Activated CD4-positive, alpha-beta T cell treated with anti-CD3 and anti-CD28 coated beads for 24 hours (primary cell): ENCODE measurements at places on chromosomes 3 and 15.

GRCh38 chr15:28943146-28943545 is 57.4 kb downstream of the APBA2 start:
- DNase-seq = no peak

DNA sequence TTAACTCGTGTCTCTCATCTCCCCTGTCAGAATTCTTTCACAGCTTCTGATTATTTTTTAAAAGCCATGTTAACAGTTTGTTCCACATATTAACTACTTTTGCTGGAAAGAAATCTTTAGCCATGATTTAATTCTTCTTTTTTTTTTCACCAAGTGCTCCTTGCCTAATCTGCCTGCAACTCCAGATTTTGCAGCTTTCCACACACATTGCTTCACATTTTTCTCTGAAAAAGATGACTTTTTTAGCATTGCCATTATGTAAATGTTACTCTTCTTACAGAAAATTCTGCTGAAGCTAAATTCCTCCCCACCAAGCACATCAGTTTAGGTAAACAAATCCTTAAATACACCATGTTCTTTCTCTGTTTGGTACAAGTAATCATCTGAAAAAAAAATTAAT is 23.4 kb upstream of the PPARG start:
- no peak for DNase-seq

- no peak for DNase-seq
These were observed 913 bp downstream of the FAM174B start for GRCh38 chr15:92654662-92655061.

GRCh38 chr3:48628277-48629017 is 6.8 kb downstream of the SLC26A6 start:
- no peak for DNase-seq

GRCh38 chr3:124845406-124845805 is 41.8 kb downstream of the ITGB5 start:
- DNase-seq = no peak

GRCh38 chr3:11606090-11606784 is 37.5 kb downstream of the VGLL4 start:
- no peak for DNase-seq

DNA sequence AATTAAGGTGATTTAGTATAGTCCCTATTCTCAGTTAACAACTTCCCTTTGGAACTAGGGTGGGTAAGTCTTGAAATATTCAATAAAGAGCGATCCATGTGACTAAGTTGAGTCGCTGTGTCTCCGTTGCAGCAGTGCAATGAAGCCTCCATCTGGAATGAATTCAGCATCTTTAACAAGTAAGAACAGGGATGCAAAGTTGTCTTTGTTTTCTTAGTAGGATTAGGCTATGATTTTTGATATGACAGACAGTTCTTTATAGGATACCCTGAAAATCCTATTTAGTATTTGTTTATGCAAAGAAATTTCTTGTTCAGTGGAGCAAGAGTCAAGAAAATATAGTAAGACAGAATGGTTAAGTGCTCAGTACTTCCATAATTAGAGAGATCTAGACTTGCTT is 52.7 kb downstream of the RBMS3 start:
- no peak for DNase-seq

GRCh38 chr15:45777781-45778180 is 143.0 kb downstream of the SQOR start:
- DNase-seq = no peak

DNA sequence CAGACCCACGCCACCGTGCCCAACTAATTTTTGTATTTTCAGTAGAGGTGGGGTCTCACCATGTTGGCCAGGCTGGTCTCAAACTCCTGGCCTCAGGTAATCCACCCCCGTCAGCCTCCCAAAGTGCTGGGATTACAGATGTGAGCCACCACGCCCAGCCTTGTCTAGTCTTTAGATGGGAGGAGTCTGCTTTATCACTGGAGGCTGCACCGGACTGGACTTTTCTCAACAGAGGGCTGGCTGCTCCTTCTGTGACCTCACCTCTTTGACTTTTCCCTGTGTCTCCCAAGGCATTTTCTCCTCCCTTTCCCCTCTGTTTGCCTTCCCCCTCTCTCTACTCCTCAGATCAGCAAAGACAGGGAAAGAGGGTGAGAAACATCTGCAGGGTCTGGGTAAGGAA is 28.5 kb downstream of the SLCO2A1 start:
- no peak for DNase-seq

DNA sequence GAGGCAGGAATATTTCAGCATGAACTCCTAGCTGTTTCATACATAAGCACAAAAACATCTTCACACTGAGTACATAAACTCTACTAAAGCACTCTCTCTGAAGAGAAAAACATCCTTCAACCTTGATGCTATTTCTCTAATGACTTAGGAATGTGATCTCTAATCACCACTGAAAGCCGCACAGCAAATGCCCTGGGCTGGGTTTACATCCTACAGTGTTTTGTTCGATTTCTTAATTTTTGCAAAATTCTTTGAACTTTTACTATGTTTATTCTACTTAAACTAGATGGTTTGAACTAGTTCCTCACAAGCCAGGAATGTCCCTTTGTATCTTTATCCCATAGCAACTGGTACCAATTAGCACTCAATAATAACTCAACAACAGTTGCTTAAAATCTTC is 130.9 kb upstream of the ABI3BP start:
- DNase-seq = no peak

DNA sequence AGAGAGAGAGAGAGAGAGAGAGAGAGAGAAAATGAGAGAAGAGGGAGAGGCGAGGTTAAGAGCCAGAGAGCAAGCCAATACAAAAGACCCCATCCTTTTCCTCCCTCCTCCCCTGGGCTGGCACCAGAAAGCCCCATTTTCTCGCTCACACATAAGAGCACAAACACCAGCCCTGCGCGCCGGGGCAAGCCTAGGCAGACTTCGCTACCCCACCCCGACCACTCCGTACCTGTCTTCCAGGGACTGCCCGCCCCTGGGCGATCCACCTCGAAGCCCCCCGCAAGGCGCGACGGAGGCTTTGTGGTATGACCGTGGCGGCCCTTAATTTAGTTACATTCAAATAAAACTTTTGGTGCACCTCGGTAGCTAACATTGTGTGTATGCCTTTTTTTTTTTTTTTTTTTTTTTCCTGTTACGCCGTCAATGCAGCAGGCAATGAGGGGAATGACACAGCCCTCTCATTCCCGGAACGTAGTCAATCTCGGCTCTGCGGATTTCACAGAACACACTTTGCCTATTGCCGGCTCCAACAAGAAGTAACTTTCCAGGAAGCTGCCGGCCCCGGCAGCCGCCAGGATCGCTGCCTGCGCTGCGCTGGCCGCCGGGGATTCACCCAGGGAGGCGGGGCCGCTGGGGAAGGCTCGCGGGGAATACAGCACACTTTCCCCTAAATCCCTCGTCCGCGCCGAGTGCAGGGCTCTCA is 7.7 kb downstream of the BCL6 start:
- DNase-seq = peak; percentile 29

GRCh38 chr15:72141171-72142084 is 23.2 kb downstream of the SENP8 start:
- no peak for DNase-seq

DNA sequence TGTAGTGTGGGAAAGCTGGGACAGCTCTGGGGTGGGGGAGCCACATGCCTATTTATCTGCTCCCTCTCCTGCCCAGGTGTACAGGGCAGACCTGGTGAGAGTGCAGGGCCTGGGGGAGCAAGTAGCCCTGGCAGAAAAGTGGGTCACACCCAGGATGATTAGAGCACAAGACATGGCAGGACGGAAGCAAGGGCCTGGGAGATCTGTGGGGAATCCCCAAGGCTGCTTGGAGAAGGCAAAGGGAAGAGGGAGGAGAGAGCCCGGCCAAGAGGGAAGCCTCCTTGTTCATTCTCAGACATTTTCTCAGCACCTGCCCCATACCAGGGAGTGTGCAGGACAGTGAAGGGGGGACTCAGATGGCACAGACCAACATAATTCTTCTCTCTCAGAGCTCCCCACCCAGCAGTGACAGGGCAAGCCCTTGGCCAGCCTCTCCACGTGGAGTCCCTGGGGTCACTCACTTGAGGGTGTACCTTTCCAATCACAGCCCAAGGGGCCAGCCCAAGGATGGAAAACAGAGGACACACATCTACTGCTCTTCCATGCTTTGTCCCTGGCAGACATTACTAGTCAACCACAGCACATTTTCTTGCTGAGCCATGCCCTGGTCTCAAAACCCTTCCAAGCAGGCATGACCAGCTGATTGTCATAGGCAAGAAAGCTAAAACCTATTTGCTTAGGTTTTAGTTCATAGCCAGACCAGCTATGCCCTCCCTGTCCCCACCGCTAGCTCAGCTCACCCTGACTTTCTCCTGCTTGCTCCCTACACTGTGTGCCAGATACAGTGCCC is 4.9 kb upstream of the DUSP7 start:
- no peak for DNase-seq

DNA sequence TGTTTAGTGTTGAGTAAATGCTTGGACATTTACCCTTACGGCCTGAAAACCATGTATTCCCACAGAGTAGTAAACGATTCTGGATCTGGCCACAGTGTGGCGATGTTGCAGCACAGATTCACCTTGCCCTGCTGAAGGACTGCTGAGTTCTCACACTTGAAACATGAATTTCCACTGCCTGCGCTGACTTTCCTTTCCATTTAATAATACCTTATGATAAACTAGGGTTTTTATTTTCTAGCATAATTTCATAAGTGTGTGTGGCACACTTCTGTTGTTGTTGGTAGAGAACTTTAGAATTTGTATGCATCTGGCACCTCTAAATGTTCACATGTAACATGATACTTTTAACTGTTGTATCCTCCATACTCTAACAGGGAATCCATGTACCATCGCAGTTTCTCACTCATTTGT is 53.9 kb downstream of the C3orf38 start:
- peak; percentile 45 for DNase-seq

DNA sequence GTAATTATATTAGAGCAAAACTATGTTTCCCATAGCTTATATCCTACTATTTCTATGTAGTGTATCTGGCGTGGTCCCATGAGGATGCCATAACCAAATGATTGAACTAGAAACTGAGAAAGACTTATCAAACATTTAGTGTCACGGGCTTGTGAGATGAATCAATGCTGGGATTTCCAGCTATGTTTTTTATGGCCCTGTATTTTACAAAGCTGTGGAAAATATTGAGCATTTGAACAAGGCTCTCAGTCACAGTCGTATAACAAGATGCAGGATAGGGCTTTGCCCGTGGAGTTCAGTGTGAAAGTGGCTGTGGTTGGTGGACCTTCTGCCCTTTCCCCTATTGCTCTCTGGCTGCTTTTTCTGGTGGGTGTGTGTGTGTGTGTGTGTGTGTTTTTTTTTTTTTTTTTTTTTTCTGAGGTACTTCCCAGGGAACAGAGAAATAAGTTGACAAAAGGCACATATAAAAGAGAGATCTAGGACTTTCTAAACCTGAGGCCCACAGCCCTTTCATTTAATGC is 60.7 kb downstream of the CACNA1D start:
- peak; percentile 8 for DNase-seq

DNA sequence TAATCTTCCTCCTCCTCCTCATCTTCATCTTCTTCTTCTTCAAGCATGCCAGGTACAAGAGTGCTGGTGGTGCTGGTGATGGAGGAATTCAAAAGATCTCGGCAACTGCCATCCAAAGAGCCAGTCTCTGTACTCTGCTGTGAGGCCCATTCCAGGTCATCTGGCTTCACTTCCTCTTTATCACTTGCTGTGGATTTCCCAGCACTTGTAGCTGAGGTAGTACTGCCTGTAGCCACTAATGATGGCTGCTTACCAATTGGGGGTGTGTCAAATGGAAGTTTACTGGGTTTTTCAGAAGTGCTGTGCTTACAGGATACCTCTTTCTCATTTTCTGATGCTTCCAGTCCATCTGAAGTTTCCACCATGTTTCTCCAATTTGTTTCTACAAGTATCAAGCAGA is 28.8 kb upstream of the SHC4 start:
- no peak for DNase-seq

GRCh38 chr3:147497286-147497685 is 88.1 kb downstream of the ZIC1 start:
- DNase-seq = no peak

DNA sequence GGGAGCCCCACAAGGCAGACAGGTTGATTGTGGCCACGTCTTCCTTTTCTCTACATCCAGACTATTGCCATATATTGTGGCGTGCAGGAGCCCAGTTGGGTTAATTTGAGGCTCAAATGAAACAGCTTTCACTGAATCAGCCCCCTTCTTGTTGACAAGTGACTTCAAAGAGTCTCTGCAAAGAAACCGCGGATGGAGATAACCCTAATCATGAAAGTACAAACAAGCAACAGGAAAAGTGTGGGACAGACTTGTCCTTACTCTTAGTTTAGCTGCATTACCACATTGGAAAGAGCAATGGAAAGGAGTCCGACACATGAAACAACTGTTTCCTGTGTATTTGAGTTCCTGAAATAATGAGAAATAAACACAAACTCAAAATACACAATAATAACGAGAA is 3.3 kb downstream of the TMEM40 start:
- DNase-seq = no peak

DNA sequence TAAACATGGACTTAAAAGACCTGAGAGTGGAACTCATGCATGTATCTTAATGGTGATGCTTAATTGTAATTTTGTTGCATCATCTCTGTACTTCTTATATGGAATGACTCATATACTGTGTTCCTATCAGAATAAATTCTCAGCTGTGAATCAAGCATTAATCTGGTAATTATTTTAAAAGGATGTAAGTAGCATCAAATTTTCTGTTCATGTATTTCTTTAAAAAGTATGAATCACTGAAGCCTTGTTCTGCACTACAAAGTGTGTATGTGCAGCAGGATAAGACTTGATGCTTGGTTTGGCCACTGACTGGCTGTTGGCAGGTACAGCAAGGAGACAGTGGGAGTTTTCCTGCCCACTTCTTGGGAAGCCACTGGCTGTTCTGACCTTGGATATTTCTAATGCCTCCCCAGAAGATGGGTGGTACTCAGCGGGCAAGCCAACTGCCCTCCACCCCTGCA is 123.9 kb downstream of the ANO10 start:
- no peak for DNase-seq

- DNase-seq = no peak
These were observed 171.9 kb downstream of the ERC2 start for GRCh38 chr3:56296361-56296760.

DNA sequence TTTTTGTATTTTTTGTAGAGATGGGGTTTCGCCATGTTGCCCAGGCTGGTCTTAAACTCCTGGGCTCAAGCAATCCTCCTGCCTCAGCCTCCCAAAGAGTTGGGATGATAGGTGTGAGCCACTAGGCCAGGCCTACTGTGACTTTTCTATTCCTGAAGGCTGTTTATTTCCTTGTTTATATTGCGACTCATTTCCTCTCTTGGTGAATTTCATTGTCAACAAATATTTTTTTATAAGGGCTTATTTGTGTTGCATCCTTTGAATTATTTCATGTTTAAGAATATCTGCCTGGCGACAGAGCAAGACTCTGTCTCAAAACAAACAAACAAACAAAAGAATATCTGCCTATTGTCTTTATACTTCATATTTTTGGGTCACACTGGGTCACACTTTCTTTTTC is 29.4 kb upstream of the MCCC1 start:
- DNase-seq = no peak

DNA sequence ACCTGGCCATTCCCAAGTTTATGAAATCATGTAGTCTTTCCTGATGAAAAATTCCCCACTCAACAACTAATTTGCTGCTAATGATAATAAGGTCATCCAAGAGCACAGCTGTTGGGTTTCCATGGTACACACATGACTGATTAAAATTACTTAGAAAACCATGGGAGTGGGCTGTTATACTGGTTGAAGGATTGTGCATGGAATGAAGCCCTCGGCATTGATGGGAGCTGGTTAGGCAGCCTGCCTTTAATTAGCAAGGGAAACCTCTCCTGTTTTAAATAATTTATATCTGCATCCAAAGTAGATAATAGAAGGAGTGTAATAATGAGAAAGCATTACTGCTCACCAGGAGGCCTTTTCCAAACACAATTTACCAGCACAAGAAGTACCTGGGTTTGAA is 235.1 kb upstream of the CFAP20DC start:
- no peak for DNase-seq
